Type B pancreatic cell (in vitro differentiated cells): ENCODE measurements at places on chromosomes 3 and 15.
A peak's percentile ranks its signal among the peaks of the same experiment; 100 is the strongest.

- H3K36me3 ChIP-seq: peaks cover 4% of the 10 kb centered on the region
- no peak for DNase-seq
- no peak overlapping the region for H3K4me3 ChIP-seq
- H3K27ac ChIP-seq: no peak overlapping the region
- no peaks in the 10 kb centered on the region for H3K4me1 ChIP-seq
- H3K27me3 ChIP-seq: no peaks in the 10 kb centered on the region
Observed at GRCh38 chr3:28028554-28028953, 212.9 kb upstream of the CMC1 start.

DNA sequence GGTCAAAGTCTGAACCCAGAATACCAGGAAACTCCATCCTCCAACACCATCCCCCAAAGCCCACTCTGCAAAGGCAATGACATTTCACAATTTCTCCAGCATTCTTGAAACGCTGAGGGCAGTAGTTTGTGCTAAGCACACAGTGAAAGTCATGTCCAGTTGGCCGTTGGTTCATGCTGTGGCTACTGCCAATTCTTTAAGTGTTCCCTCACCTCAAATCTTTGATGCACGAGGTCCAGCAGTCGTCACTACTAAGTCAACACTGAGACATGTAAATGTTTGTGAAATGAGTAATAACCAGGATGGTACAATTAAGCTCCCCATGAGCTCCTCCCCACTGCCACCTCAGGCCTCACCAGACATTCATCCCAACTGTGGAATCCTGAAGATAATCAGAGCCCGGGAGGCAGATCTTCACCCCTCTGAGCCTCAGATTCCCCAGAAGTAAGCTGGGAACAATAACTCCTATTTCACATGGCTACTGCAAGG is 7.0 kb downstream of the SUCLG2 start:
- DNase-seq: no peak
- no peaks in the 10 kb centered on the region for H3K27me3 ChIP-seq
- H3K27ac ChIP-seq: no peak overlapping the region

- H3K4me1 ChIP-seq: peaks cover 4% of the 10 kb centered on the region
- H3K36me3 ChIP-seq: peaks cover 25% of the 10 kb centered on the region
- H3K27me3 ChIP-seq: no peaks in the 10 kb centered on the region
- no peak overlapping the region for H3K4me3 ChIP-seq
Observed at GRCh38 chr3:98514948-98515347, 7.8 kb downstream of the CLDND1 start.

DNA sequence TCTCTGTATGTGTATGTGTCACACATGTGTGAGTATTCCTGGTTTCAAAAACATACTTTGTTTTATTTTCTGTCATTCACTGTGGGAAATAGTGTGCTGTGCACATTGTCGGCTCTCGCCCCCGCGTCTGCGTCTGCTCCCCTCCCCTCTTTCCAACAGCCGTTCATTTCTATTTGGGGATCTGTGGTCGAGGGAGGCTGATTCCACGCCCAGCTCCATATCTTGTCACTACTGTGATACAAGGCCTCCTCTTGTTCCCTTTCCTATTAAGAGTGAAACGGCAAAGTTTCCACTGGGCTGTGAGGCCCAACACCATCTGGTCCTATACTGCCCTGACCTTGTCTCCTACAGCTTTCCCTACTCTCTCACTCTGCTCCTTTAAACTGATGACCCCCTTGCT is 172.5 kb upstream of the LRIG1 start:
- H3K36me3 ChIP-seq: no peaks in the 10 kb centered on the region
- no peaks in the 10 kb centered on the region for H3K27me3 ChIP-seq
- H3K27ac ChIP-seq: no peak overlapping the region
- H3K4me1 ChIP-seq: peaks cover 6% of the 10 kb centered on the region

DNA sequence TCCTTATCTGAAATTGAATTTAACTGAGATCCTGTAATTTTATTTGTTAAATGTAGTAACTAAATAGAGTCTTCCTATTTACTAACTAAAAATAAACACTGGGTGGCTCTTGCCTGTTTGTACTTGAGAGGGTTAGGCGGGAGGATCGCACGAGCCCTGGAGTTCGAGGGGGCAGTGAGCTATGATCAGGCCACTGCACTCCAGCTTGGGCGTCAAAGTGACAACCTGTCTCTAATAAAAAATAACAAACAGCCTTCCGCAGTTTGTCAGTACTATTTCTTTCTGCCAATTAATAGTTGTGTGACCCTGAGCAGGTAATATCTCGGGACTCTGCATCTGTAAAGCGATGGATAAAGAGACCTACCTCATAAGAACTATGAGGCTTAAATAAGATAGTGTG is 768 bp upstream of the PDE12 start:
- H3K4me1 ChIP-seq: peaks cover 19% of the 10 kb centered on the region
- no peak for DNase-seq
- peak overlapping the region; percentile 98 for H3K27ac ChIP-seq
- H3K27me3 ChIP-seq: no peaks in the 10 kb centered on the region
- peaks cover 18% of the 10 kb centered on the region for H3K36me3 ChIP-seq

DNA sequence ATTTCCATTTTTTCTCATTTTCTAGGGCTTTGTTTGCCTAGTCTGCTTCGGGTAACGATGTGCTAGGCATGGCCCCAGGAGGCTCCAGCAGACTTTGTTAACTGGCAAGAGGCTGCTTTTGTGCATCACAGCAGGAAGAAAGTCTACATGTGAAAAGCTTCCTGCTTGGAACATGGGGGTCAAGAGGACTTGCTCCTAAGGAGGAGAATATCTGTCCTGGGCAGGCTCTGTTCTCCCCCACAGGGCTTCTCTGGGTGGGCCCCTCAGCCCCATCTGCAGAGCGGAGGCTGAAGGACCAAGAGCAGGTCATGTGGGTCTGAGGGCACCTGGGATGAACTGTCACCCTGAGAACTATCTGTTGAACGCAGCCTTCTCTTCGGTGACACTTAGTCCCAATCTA is 94.7 kb downstream of the CCNL1 start:
- peaks cover 2% of the 10 kb centered on the region for H3K27me3 ChIP-seq
- DNase-seq: no peak
- H3K27ac ChIP-seq: no peak overlapping the region
- H3K4me1 ChIP-seq: peaks cover 14% of the 10 kb centered on the region
- H3K4me3 ChIP-seq: no peak overlapping the region

- H3K27me3 ChIP-seq: no peaks in the 10 kb centered on the region
- H3K4me1 ChIP-seq: peaks cover 12% of the 10 kb centered on the region
- DNase-seq: no peak
- no peak overlapping the region for H3K4me3 ChIP-seq
- H3K27ac ChIP-seq: no peak overlapping the region
- H3K36me3 ChIP-seq: peaks cover 5% of the 10 kb centered on the region
Observed at GRCh38 chr3:100020876-100021644, 93.2 kb downstream of the FILIP1L start.

GRCh38 chr3:128486681-128487537 is 6.1 kb downstream of the GATA2 start:
- H3K4me3 ChIP-seq: peak overlapping the region; percentile 93
- no peak for DNase-seq
- peaks cover 8% of the 10 kb centered on the region for H3K36me3 ChIP-seq
- H3K4me1 ChIP-seq: peaks cover 16% of the 10 kb centered on the region

GRCh38 chr3:151584566-151584965 is 123.7 kb upstream of the IGSF10 start:
- peaks cover 26% of the 10 kb centered on the region for H3K4me1 ChIP-seq
- H3K27me3 ChIP-seq: peaks cover 2% of the 10 kb centered on the region
- no peak overlapping the region for H3K4me3 ChIP-seq
- no peak for DNase-seq

DNA sequence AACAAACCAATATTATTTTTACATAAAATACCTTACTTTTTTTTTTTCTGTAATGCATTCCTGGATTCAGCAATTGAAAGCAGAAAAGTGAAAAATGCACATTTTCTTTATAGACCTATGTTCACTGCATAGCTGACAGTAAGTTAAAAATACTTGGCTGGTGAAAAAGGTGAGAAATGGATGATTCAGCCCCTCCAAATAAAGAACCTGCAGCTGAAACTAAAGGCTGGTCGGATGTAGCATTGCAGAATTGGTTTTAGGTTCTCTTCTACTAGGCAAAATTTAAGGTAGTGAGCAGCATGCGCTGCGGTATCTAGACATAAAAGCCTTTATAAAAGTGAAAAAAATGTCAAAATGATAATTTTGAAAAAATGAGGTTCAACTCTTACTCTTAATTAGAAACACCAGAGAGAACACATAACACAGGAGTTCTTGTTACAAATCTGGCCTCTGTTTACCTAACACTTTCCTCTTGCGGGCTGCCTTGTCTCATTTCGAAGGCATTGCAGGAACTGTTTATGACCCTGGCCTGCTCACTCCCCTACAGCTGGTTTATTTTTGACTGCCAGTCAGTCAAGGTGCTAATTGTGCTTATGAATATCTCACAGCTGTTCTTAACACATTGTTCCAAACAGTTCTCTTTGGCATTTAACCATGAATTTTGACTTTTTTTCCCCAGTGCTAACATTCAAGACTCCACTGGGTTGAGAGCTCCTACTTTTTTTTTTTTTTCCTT is 455.4 kb upstream of the TBL1XR1 start:
- no peak overlapping the region for H3K27ac ChIP-seq
- peaks cover 11% of the 10 kb centered on the region for H3K4me1 ChIP-seq
- H3K27me3 ChIP-seq: no peaks in the 10 kb centered on the region
- DNase-seq: no peak
- H3K36me3 ChIP-seq: no peaks in the 10 kb centered on the region

DNA sequence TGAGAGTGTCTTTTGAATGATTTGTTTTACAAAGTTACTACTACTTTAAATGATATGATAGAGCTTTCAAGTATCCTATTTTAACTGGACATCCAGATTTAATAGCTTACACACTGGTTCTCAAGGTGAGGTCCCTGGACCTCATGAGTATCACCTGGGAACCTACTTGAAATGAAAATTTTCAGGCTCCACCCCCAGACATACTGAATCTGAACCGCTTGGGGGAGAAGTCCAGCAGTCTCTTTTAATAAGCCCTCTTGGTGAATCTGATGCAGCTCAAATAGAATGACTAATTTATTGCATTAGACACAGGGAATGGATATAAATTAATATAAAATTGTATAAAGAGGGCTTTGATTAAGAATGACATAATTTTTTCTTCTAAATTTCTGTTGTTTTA is 29.4 kb upstream of the SLITRK3 start:
- H3K27ac ChIP-seq: no peak overlapping the region
- H3K4me3 ChIP-seq: no peak overlapping the region
- H3K4me1 ChIP-seq: no peaks in the 10 kb centered on the region
- no peaks in the 10 kb centered on the region for H3K36me3 ChIP-seq

DNA sequence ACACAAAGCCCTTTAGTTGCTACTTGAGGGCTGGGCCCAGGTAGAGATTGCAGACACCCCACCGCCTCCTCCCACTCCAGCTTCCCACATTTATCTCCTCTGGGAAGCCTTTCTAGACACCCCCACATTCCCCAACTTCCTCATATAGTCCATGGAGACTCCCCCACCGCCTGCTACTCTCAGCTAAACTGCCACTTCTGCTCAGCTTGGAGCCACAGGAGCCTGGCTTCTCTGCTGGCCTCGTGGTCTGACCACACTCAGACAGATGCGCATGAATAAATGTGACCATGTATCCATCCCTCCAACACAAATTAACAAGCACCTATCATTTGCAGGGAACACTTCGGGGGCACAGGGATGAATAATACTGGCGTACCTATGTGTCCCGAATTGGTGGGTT is 10.5 kb upstream of the ACSBG1 start:
- peaks cover 6% of the 10 kb centered on the region for H3K27me3 ChIP-seq
- no peak overlapping the region for H3K4me3 ChIP-seq
- no peaks in the 10 kb centered on the region for H3K36me3 ChIP-seq

DNA sequence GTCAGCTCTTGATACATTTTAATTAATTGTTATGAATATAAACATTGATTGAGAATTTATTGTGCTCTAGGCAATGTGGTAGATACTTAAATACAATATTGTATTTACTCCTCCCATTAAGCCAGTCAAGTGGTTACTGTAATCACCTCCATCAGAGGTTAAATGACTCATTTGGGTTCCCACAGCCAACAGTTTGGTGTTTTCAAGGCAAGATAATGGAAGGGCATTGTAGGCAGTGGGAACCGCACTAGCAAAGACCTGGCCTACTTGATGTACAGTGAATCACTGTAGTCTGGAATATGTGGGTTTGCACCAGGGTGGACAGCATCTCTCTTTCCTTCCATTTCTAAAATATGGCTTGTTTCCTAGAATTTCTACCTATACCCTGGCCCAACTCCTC is 127.4 kb downstream of the EDEM1 start:
- H3K4me3 ChIP-seq: no peak overlapping the region
- no peak for DNase-seq
- peaks cover 8% of the 10 kb centered on the region for H3K4me1 ChIP-seq

DNA sequence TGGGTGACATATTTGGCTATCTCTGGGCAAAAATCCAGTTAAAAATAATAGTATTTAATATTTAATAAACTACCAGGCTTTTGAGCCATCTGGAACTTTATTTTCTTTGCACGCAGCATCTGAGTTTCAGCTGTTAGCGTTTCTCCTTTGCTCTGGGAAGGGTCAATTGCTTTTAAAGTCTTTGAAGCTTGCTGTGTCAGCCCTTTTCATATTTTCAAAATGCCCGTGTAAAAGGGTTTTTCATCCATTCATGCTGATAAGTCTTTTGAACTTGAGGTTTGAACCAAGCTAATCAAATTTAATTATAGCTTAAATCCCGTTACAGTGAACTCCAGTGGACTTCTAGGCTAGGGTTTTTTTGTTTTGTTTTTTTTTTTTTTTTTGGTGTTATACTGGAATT is 79.1 kb downstream of the SLC25A26 start:
- peaks cover 40% of the 10 kb centered on the region for H3K4me1 ChIP-seq
- H3K36me3 ChIP-seq: peaks cover 4% of the 10 kb centered on the region
- H3K27ac ChIP-seq: no peak overlapping the region
- peaks cover 11% of the 10 kb centered on the region for H3K27me3 ChIP-seq
- H3K4me3 ChIP-seq: no peak overlapping the region
- no peak for DNase-seq

DNA sequence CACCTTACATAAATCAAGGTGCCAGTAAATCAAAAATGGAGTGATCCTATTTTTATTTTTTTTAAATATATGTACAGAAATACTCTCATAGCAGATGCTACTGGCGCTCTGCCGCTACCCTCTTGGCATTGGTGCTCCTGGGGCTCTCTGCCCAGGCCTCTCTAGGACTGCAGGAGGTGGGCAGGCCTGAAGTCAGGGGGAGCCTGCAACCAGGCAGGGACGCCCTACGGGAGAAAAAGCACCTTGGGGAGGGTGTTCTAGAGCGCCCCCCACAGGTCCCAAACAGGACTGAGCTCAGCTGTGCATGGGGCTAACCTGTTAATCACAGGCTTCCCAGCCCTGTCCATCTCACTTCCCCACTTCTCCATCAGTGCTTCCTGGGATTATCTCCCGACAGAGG is 192.5 kb downstream of the SHQ1 start:
- DNase-seq: no peak
- H3K27me3 ChIP-seq: peaks cover 3% of the 10 kb centered on the region
- H3K27ac ChIP-seq: no peak overlapping the region
- H3K36me3 ChIP-seq: no peaks in the 10 kb centered on the region
- peaks cover 18% of the 10 kb centered on the region for H3K4me1 ChIP-seq
